Activated T-cell treated with anti-CD3 and anti-CD28 coated beads for 1 hour (primary cell): ENCODE measurements at places on chromosomes 5 and 9.

GRCh38 chr9:19379697-19380046 is 364 bp downstream of the RPS6 start:
- DNase-seq, result no peak

DNA sequence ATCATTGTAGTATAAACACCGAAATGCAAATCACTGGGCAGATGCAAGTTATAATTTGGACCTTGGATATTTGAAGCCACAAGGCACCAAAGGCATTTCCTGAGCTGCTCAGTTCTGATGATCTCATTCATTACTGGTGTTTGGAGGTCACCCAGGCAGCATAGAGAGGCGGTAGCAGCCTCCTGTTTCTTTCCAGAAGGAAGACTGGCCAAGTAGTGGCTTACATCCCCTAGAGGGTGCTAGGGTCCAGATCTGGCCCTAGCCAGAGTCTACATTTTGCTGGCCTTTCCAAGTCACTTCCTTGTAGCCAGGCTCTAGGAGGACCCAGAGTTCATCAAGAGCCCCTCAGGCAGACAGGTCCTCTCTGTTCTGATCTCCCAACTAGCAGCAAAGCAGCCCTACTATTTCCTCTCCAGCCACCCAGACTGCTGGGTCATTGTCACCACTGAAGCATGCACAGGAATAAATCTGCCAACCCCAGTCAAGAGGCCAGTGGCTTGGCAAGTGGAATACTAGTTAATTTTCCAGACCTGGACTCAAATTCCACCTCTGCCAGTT is 33.4 kb upstream of the TTC1 start:
- no peak for DNase-seq

- no peak for DNase-seq
Observed at GRCh38 chr9:98821831-98822230, 14.4 kb downstream of the GALNT12 start.

- DNase-seq, result no peak
Observed at GRCh38 chr5:95822043-95822541, 434 bp downstream of the GLRX start.

- DNase-seq, result no peak
Observed at GRCh38 chr5:78077369-78078068, 217.0 kb downstream of the AP3B1 start.

DNA sequence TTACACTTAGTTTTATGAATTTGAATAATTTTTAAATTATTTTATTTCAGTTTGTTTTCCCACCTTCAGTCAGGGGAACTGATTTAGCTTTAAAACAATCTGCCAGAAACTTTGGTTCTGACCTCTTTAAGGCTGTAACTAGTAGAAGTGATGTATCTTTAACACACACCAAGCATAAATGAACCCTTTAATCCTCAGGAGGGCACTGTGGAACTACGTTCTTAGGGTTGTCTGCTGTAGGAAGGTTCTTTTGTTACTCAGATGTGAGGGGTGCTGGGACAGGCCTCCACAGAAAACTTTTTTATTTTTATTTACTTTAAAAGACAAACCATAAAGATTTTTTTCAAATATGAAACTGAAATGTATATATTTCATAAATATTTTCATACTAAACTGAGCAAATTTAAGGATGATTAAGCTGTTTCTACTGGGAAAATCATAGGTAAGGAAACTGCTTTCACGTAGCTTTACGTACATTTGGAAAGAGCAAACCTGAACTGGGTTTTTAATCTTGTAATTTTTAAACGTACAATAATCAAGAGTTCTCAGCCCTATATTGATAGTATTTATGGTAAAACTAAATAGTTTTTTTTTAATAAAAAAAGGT is 5.3 kb downstream of the KLF4 start:
- DNase-seq, result no peak

- DNase-seq, result no peak
Observed at GRCh38 chr5:36457511-36458270, 148.7 kb upstream of the SLC1A3 start.

DNA sequence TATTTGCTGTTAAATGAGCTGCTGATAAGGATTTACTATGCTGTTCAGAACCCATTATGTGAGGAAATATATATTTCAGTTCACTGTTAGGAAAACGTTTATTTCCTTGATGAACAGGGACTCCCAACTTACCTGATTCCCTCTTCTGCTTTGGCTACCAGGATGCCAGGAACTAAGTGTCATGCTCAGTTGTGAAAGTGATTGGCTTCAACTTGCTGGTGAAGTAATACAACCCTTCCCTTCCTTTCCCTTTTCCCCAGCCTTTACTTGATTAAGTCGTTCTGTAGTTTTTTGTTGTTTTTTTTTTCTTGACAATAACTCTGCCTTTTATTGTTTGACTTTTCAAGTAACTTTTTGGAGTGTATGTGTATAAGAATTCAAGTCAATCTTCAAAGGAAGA is 309.3 kb downstream of the DOCK8 start:
- DNase-seq, result no peak

GRCh38 chr9:88998911-88999310 is 7.6 kb downstream of the S1PR3 start:
- DNase-seq, result no peak

DNA sequence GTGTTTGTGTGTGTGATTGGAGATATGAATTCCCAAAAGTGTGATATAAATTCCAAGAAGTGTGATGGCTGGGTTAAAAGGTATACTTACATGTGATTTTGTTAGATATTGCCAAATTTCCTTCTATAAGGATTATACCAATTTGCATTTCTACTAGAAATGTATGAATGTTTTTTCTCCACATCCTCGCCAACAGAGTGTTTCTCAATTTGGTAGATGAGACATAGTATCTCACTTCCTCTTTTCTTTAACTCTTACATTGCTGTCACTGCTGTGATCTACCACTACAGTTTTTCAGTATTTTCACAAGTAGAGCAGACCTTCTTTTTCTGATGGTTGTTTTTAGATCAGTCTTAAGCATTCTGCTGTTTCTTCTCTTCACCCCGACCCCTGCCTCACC is 111.3 kb downstream of the FER start:
- no peak for DNase-seq

- DNase-seq, result no peak
Observed at GRCh38 chr5:73153513-73153912, 19.5 kb upstream of the TMEM174 start.

DNA sequence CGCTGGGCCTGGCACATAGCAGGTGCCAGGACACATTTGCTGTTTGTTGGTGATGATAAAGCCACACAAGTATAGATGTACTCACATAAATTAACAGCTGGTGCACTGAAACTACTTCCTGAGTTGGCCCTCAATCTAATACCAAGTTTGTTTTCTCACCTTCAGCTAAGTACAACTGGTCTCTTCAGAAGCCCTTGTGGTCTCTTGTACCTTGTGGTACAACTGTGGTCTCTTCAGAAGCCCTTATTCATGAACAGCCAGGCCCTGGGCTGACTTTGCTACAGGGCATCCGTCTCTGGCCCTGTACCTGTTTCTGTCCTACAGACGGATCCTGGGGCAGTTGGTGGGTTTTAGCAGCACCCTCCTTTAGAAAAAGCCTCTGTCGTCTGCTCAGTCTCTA is 81.5 kb downstream of the DAB2IP start:
- DNase-seq, result no peak

DNA sequence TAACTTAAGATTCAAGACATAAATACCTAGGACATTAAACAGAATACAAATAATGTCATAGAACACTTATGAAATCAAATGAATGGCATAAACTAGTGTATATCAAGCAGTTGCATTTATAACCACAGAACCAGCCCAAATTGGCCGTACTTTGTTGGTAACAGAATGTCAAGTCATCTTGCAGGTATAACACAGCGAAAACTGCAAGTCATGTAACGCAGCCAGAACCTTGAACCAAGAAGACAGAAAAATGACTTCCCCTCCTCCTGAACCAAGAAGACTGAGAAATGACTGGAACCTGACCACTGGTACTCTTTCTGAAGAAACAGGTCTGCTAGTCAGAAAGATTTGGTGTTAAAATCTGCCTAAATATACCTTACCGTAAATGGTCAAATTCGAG is 38.9 kb downstream of the ANKRD31 start:
- no peak for DNase-seq

DNA sequence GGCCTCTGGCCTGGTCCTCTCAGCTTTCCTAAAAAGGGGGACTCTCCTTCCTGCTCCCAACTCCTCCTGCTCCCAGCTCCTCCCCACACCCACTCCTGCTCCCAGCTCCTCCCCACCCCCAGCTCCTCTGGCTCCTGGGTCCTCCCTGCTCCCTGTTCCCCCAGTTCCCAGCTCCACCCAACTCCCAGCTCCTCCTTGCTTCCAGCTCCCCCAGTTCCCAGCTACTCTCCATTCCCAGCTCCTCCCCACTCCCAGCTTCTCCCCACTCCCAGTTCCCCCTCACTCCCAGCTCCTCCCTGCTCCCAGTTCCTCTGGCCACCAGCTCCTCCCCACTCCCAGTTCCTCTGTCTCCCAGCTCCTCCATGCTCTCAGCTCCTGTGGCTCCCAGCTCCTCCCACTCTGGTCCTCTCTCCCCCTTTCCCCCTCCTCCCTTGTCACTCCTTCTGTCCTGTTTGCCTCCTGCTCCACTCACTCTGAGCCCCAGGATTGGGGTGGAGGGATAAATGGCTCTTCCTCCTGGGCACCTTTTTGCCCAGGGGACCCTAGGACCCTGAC is 75.7 kb downstream of the KCNT1 start:
- DNase-seq, result no peak

DNA sequence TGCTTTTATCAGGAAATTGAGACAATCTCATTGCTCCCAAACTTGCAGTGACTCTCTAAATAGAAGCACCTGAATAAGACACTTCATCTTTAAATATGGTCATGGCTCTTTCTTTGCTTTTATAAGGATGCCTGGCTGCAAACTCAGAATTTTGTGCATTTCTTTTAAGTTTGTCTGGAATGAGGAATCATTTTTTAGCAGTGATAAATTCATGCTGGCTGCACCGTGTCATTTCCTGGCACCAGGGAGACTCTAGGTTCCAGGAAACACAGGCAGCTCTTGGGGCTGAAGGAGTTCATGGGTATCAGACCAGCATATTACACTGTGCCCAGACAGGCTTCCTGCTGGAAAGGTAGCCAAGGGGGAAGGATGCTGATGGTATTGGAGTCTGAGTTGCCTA is 109.9 kb downstream of the NUDT12 start:
- no peak for DNase-seq

DNA sequence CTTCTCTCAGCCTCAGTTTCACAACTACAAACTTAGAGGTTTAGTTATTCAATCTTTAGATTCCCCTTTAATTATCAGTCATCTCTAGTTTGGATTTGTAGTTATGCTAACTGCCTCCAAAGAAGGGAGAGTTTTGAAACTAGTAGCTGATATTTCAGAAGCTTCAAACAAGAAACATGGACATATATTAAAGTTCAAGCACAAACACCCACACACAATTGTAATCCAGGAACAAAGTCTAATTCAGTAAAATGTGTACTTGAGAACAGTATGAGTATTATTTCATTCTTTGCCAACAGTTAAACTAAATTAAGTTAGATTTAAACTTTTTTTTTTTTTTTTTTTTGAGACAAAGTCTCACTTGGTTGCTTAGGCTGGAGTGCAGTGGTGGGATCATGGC is 71.2 kb upstream of the ABCA1 start:
- DNase-seq, result no peak

DNA sequence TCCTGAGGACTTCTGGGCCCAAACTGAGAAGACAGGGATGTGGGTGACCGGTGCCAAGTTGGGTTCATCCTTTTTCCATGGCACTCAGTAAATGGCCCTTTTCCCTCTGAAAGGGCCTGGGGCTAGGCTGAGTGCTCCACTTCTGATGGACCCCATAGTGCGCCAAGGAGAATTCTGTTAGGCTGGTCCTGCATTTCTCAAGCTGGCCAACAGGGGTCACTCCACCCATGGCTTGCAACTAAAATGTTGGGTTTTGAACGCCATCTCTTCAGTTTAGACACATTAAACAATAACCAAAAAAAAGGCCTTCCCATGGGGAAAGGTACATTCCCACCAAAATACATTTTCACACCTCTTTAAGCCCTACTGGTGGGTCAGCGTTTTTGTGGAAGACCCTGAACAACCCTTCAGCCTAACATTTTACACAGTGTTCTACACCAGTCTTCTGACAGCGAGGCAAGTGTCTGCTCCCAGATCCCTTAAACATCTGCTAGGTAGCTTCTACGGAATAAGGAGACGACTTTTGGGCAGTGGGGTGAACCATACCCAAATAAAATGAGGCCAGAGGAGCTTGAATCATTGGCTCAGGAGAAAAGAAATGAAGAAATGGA is 27.3 kb downstream of the CNTFR start:
- no peak for DNase-seq

GRCh38 chr5:120088412-120088811 is 375.7 kb upstream of the PRR16 start:
- no peak for DNase-seq

DNA sequence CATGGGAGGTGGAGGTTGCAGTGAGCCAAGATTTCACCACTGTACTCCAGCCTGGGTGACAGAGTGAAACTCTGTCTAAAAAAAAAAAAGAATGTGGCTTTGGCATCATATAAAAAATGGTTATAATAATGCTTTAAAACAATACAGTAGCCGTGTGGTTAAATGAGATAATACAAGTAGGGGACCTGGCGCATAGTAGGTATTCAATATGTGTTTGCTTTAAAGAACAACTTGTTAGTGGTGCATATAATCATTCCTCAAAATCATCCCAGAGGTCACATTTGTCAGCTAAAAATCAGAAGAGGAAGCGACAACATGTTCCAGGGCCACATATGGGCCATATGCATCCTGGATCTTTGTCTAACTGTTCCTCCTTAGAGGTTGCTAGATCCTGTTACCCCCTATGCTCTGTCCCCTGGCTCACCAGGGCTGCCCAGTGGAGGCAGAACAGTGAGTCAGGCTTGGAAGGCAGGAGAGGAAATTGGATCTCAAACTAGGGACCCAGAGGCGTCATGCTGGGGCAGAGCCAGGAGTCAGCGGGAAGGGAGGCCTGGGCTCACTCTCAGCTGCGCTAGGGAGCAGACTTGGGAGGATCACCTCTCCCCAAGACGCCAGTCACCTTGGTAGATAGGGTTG is 27.7 kb downstream of the LHX6 start:
- DNase-seq, result no peak

- no peak for DNase-seq
Observed at GRCh38 chr5:15014809-15015208, 143.2 kb upstream of the ANKH start.

GRCh38 chr9:119441832-119442231 is 72.6 kb upstream of the BRINP1 start:
- DNase-seq, result no peak

DNA sequence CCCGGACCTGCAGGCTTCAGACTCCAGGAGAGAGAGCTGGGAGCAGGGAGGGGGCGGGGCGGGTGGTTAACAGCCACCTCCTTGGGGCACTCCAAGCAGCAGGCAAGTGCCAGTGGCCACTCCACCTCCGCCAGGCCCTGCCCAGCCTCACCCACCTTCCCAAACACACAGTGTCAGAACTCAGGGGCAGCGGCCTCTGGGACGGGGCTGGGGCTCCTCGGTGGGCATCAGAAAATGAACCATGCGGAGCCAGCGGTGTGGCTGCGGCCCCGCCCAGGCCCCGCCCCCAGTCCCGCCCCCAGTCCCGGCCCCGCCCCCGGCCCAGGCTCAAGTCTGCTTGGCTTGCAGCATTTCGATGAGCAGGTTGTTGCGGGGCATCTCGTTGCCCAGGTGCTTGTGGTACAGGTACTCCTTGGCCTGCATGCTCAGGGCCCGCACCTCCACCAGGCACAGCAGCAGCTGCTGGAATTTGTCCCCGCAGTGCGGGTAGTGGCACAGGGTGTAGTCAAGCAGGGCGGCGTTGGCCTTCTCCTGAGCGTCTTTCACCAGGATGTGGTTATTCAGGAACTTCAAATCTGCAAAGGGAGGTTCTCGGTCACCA is 24.7 kb downstream of the NR5A1 start:
- no peak for DNase-seq
